ENCODE measurements at places on chromosomes 1 and 21. TPM values are rescaled to one million over a fixed set of nuclear protein-coding genes. Genes with fewer than 3 reads are reported as not detected.

GRCh38 chr1:195897076-195897475 lies 711.2 kb downstream of the KCNT2 start:
- peak; percentile 49 for DNase-seq

DNA sequence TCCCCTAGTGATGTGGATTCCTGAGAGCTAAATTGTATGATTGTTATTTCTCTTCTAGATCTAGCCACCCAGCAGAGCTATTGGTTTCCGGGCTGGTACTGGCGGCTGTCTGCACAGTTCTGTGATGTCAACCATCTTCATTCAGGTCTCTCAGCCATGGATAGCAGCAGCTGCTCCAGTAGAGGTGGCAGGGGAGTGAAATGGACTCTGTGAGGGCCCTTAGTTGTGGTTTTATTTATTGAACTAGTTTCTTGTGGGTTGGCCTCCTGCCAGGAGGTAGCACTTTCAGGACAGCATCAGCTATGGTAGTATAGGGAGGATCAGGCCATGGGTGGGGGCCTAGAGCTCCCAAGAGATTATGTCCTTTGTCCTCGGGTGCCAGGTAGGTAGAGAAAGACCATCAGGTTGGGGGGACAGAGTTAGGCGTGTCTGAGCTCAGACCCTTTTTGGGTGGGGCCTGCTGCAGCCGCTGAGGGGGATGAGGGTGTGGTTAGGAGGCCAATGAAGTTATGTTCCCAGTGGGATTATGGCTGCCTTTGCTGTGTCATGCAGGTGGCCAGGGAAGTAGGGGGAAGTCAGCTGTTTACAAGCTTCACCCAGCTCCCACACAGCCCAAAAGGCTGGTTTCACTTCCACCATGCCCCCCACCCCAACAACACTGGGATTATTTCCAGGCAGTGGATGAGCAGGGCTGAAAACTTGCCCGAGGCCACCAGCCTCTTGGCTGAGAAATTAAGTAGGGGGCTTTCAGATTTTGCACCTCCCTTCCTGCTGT lies 55.1 kb upstream of the RGS4 start:
- no peak for DNase-seq

DNA sequence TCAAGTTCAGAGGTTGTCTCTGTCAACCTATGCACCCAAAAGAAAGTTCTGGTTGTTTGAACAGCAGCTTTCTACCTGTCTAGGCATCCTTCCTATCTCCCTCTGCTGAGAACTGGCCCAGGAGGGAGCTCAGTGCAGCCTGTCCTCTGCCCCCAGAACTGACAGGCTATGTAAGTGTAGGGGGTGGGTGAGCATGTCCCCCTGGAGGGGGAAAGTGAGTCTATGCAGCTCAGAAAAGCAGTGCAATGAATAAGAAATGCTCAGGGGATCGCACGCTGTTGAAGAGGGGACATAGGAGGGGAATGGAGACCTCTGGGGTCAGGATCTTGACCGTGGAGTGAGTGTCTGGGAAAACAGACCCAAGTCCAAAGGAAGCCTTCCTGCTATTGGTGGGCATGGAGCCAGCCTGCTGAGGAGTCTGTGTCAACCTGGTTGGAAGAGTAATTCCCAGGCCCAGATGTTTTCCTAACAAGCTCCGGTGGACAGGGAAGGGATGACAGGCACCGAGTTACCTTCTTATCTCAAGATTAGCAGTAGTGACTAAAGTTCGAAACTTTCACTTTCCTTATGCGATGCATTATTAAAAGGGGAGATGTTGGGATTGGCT lies 26.1 kb upstream of the FHAD1 start:
- peak; percentile 41 for DNase-seq

DNA sequence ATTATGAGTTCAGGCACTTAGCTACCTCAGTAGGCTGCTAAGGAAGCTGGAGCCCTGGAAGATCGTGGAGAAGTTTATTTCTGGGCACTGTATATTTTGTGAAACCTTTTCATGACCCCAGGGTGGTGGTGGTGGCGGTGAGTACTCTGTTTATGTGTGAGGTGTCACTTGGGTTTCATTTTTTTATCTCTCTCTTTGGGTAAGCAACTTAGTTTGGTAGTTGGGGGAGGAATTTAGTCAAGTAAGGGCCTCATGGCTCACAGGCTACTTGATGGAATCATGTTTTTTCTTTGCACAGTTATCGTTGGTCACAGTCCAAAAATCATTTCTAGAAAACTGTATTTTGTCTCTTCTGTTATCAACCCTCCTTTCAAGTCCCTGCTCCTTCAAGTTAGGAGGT lies 33.9 kb downstream of the C1orf141 start:
- DNase-seq: no peak

The DRAXIN gene
- total RNA-seq: 23.0 TPM

The CELA3B gene
- total RNA-seq: not detected

DNA sequence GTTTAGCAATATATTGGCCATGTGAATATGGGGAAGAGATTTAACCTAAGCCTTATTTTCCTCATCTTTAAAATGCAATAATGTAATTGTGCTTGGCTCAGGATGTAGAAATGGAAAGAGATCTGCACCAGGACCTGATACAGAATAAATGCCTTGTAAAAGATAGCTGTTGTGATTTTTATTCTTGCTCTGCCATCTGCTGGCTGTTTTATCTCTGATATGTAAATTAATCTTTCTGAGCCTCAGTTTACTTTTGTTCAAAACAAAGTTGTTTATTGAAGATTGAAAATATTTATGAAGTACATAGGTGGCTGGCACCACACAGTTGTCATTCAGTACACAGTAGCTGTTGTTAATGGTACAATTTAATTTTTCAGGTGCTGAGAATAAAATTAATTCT lies 21.9 kb downstream of the ZYG11B start:
- DNase-seq: no peak

- DNase-seq: no peak
Measured at GRCh38 chr1:98201666-98202081, 280.8 kb upstream of the DPYD start.

The KLHL17 gene
- total RNA-seq: 27.8 TPM

DNA sequence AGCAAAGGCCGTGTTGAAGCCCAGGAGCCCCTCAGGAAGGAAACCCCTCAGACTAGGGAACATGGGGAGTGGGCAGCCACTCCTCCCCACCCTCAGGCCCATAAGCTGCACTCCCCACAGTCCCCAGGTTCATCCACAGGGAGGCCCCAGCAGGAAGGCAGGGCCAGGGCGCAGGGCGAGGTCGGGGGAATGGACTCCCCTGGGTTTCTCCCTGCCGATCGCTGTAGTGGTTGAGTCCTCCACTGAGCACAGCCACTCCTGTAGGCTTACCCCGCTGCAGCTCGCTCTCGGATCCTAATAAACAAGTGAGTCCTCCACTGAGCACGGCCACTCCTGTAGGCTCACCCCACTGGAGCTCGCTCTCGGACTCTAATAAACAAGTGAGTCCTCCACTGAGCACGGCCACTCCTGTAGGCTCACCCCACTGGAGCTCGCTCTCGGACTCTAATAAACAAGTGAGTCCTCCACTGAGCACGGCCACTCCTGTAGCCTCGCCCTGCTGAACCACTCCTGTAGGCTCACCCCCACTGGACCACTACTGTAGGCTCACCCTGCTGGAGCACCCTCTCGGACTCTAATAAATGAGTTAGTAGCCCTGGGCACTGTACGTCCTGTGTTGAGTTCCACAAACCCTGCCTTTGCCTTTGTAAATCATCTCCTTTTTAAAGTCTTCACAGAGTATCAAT lies 16.2 kb upstream of the COL18A1 start:
- DNase-seq: no peak

DNA sequence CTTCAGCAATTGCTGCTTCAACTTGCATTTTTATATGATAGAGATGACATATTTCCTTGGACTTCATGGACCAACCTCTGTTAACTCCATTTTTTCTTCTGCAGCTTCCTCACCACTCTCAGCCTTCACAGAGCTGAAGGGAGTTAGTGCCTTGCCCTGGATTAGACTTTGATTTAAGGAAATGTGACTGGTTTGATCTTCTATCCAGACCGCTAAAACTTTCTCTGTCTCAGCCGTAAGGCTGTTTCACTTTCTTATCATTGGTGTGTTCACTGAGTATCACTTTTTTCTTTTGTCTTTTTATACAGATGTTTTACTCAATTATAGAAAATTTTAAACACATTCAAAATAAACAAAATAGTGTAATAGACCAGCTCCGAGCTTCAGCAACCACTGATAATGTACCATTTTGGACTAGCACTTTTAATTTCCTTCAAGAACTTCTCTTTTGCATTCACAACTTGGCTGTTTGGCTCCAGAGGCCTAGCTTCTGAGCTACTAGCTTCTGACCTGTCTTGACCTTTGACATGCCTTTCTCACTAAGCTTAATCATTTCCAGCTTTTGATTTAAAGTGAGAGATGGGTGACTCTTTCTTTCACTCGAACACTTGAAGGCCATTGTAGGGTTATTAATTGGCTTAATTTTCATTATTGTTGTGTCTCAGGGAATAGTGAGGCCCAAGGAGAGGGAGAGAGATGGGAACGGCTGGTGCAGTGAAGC lies 9.3 kb downstream of the NEK7 start:
- no peak for DNase-seq

- DNase-seq: no peak
Measured at GRCh38 chr1:53139951-53140361, 2.5 kb downstream of the SLC1A7 start.

The IL20 gene
- total RNA-seq: not detected

DNA sequence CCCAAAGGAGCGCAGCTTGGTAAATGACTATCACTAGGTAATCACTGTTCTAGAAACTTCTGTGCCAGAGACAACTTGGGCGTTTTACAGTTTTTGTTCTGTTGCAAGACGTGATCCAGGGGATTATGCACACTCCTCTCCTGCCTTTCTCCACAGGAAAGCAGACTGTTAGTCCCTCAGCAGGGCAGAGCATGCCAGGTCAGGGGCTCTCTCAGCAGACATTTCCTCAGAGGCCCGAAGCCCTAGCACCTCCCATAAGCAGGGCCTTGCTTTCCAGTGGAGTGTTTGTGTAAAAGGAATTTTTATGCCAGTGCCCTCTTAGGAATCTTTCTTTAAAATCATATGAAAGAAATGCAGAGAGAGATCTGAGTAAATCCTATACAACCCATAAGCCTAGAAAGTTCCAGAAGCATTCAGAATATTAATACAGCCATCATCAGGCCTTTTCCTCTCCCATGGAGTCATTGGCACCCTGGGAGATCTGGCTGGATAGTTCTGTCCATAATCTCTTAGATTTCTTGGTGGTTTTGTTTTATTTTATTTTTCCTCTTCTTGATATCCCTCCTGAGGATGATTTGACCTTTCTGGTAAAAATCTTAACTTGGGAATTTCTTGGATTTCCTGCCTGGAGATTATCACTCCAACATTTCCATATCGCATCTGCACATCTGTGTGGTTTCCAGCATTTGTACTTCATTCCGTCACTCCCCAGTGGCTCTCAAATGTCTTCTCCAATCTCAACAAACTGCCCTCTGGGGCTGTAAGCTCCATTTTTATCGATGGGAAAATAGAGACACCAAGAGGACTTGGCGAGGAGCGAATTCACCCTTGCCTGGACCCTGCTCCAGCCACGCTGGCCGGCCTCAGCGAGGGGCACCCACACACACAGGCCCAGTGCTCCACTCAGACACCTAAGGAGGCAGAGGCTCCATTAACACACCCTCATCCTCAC lies 116.1 kb downstream of the PSMG1 start:
- no peak for DNase-seq

The AIDA gene
- total RNA-seq: 103 TPM

The KRTAP19-3 gene
- total RNA-seq: not detected

DNA sequence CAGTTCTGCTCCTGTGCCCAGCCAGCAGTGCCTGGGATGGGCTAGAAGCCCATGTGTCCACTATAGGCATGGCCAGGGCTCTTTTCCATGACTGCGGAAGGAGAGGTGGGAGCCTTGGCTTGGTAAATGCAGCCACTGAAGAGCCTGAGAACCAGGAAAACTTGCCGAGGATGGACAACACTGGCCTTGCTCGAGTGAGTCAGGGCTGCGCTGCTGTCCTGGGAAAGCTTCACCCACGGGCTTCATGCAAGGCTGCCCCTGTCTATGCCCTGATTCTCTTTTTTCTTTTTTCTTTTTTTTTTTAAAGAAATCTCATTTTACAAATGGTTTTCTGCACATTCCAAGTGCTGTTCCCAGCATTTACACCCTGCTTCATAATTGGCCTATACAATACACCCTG lies 156.5 kb downstream of the CAMTA1 start:
- DNase-seq: no peak

- DNase-seq: no peak
Measured at GRCh38 chr1:67676287-67676686, 8.7 kb upstream of the GADD45A start.

The SPRR2G gene
- total RNA-seq: not detected

GRCh38 chr1:1937061-1937460 lies 18.0 kb upstream of the TMEM52 start:
- no peak for DNase-seq

The INAVA gene
- 43.9 TPM for total RNA-seq

DNA sequence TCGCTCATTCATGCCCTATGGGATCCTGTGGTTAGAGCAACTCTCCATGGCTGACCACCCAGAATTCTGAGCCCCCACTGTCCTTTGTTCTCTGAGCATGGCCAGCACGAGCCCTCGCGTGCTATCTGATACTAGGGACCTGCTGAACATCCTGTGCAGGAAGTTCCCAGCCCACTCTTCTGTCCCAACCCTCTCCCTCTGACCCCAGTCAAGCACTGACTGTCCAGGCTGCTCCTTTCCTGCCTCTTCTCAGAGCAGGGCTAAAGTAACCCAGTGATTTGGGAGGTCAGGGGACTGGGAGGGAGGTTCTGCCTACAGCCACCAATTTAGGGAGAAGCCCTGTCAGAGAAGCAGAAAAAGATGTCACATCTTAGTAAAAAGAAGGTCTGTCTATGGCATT lies 21.2 kb downstream of the CYP4B1 start:
- DNase-seq: no peak

DNA sequence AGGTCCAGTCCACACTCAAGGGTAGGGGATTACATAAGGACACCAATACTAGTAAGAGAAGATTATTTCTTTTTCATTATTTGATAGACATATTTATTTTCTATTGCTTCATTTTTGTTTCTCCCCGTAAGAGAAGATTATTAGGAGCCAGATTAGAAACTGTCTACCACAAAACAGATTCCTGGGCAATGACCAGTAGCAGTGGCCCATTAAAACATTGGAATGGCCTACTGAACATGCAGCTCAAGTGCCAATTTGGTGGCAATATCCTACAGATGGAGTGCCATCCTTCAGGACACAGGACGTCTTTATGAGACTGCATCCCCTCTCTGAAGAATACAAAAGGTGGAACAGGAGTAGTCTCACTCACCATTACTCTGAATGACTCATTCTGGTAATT lies 34.0 kb upstream of the ARHGAP29 start:
- no peak for DNase-seq

GRCh38 chr1:215210167-215210566 lies 127.6 kb downstream of the KCNK2 start:
- DNase-seq: no peak

GRCh38 chr1:34378968-34379856 lies 202.5 kb downstream of the C1orf94 start:
- DNase-seq: peak; percentile 7

- no peak for DNase-seq
Measured at GRCh38 chr1:30749691-30750583, 7.6 kb downstream of the LAPTM5 start.

GRCh38 chr21:41763996-41764395 lies 2.9 kb downstream of the RIPK4 start:
- no peak for DNase-seq

Measured in GM23338 (cell line).